ENCODE measurements at places on chromosomes 5 and 9. TPM values are rescaled to one million over a fixed set of nuclear protein-coding genes. Genes with fewer than 3 reads are reported as not detected.

GALNT12 gene
- total RNA-seq, result 4.4 TPM

SH3TC2 gene
- total RNA-seq, result not detected

TMEFF1 gene
- total RNA-seq, result not detected

- peaks cover 50% of the 10 kb centered on the region for H3K4me1 ChIP-seq
- peaks cover 1% of the 10 kb centered on the region for H3K36me3 ChIP-seq
- DNase-seq, result no peak
- H3K27ac ChIP-seq, result peak overlapping the region; percentile 90
Observed at GRCh38 chr5:95817430-95817829, 5.1 kb downstream of the GLRX start.

- no peaks in the 10 kb centered on the region for H3K36me3 ChIP-seq
- H3K4me1 ChIP-seq, result no peaks in the 10 kb centered on the region
- H3K4me3 ChIP-seq, result no peak overlapping the region
- H3K27ac ChIP-seq, result no peak overlapping the region
- DNase-seq, result no peak
Observed at GRCh38 chr5:121029536-121030245, 565.6 kb downstream of the PRR16 start.

GRCh38 chr9:27110181-27110580, 1.2 kb downstream of the TEK start:
- no peak for DNase-seq
- H3K27ac ChIP-seq, result no peak overlapping the region
- no peak overlapping the region for H3K4me3 ChIP-seq
- no peaks in the 10 kb centered on the region for H3K27me3 ChIP-seq
- no peaks in the 10 kb centered on the region for H3K36me3 ChIP-seq
- no peaks in the 10 kb centered on the region for H3K4me1 ChIP-seq

DNA sequence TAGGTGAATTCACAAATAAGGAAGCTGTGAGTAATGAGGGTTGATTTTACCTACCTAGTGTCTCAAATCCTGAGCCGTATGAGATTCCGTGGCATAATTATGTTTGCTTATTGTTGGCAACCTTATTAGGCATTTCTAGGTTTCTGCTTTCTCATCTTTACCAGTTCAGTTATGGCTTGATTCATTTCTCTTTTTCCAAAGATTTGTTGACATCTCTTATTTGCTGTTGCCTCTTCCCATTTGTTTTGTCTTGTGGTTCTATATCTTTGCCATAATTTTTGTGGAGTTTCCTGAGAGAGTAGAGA, 470 bp downstream of the IL31RA start:
- H3K27me3 ChIP-seq, result peaks cover 7% of the 10 kb centered on the region
- no peak overlapping the region for H3K27ac ChIP-seq
- no peak overlapping the region for H3K4me3 ChIP-seq
- H3K36me3 ChIP-seq, result no peaks in the 10 kb centered on the region

Measured in B cell (primary cell).